CD4-positive, alpha-beta T cell treated with Interleukin-21 for 1 hour (primary cell): ENCODE measurements at places on chromosomes 1 and 21.

GRCh38 chr1:25854554-25854953 is 4.7 kb downstream of the AUNIP start:
- DNase-seq, result no peak

- peak; percentile 55 for DNase-seq
Observed at GRCh38 chr1:167090314-167090942, at the start of gene GPA33. TSS of gene GPA33 (minus strand) at chr1:167090377. CDS start at chr1:167090287, 90 bp downstream.

- no peak for DNase-seq
Observed at GRCh38 chr1:9078015-9078751, 8.7 kb upstream of the SLC2A5 start.

DNA sequence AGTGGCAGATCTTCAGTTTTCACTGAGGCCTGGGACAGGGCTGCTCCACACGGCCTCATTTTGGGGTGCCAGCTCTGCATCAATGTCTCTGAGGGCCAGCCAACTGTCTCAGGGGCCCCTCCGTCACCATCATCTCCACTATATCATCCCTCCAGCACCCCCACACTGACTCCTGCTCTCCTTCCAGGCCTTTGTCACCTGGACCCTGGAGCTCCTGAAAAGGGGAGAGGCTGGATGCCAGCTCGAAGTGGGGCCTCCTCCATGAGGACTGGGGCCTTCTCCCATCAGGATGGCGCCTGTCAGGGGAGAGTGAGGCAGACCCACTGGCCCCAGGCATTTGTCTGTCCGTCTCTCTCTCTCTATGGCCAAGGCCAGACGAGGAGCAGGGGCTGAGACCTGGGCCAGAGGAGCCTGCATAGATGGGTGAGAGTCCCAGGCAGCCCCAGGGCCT is 44.7 kb upstream of the LRP8 start:
- DNase-seq, result no peak

DNA sequence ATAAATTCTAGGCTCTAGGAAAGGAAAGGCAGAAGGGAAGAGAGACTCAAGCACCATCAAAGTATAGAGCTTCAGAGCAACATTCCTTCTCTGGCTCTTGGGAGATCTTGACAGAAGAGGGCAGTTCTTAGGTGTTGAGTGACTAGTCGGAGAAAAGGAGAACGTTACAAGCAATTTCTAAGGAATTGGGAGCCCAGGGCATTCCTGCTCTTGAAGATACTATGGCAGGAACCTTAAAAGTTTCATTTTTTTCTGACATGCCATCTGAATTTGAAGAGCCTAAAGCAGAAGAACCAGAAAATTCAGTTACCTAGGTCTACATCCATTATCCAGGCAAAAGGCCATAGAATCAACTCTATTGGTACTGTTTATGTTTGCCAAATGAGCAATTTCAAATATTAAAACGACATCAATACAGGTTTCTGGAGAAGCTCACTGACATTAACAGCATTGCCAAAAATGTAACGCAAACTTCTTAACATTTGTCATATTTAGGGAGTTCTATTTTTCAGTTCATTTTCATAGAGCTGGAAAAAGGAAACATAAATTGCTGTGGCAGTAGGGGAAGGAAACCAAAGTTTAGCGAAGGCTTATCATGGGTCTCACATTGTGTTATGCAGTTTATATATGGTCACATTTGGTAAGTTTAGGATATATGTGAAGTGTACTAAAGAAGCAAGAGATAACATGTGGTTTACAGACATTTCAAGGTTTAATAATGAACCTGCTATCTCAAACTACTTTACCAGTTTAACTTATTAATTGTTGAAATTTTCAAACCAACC is 210.1 kb upstream of the NRIP1 start:
- no peak for DNase-seq

DNA sequence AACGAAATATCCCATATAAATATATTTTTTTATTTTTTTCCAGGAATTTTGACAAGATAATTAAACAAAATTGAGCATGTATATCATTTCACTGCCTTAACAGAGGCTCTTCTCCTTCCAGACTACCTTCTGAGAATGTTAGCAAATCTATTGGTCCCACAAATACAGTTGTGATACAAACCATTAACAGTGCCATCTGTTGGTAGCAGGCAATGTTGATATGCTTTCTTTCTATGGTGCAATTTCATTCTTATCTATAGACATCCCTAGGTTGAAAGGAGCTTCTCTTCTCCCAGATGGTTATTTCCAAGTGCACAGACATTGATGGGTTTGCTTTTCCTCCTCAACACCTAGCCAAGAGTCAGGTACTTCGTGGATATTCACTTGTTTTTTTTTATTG is 303.6 kb downstream of the USH2A start:
- DNase-seq, result no peak

DNA sequence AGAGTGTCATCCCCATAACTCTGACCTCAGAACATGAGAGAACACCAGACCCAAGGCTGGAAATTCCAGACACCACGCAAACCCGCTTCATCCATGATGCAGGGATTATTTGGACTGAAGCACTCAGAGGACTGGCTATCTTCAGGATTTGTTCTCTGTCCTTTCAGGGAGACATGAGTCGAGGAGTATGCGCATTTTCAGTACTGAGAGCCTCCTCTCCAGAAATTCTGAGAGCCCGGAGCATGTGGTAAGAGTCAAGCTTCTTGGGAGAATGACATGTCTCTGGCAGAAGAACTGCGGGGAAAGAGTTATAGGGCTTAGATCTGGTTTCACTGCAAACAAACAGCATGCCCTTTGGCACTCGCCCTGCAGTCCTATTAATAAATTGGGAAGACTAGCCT is 6.9 kb downstream of the LAX1 start:
- DNase-seq, result no peak

GRCh38 chr1:147210987-147211386 is 14.2 kb downstream of the FMO5 start:
- DNase-seq, result no peak

DNA sequence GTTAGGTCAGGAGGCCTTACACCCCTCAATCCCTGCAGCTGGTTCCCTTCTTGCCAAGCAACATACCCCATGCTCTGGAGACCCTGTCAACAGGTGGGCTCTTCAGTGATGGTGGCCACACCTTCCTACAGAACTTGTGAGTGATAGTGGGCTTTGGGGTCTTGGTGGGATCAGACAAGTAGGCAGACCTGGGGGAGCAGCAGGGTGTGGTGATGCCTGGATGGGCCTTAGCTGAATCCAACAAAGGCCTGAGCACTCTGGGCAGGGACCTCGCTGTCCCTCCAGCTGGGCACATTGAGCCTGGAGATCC is 14.9 kb downstream of the FAAH start:
- DNase-seq, result no peak

DNA sequence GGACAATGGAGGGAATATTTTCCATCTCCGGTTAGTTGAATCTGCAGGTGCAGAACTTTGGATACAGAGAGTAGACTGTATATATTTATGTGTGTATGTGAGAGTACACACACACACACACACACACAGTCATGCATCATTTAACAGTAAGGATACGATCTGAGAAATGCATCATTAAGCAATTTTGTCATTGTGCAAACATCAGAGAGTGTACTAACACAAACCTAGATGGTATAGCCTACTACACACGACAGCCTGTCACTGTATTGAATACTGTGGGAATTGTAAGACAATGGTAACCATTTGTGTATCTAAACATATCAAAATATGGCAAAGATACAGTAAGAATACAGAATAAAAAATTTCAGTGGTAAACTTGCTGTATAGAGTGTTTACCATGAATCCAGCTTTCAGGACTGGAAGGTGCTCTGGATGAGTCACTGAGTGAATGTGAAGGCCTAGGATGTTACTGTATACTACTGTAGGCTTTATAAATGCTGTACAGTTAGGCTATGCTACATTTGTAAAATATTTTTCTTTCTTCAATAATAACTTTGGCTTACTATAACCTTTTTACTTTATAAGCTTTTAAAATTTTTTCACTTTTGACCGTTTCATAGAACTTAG is 138.5 kb downstream of the ZZZ3 start:
- DNase-seq, result no peak

DNA sequence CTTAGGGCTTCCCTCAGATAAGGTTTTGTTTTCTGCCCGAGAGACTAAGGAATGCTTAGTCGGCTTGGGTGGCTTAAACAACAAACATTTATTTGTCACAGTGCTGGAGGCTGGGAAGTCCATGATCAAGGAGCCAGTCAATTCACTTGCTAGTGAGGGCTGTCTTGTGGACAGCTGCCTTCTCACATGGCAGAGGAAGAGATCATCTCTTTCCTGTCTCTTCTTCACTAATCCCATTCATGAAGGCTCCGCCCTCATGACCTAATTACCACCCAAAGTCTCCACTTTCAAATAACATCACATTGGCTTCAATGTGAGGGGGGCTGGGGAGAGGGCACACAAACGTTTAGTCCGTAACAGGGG is 50.5 kb upstream of the IL12RB2 start:
- no peak for DNase-seq

- DNase-seq, result no peak
Observed at GRCh38 chr21:21148009-21148408, 149.8 kb downstream of the NCAM2 start.

DNA sequence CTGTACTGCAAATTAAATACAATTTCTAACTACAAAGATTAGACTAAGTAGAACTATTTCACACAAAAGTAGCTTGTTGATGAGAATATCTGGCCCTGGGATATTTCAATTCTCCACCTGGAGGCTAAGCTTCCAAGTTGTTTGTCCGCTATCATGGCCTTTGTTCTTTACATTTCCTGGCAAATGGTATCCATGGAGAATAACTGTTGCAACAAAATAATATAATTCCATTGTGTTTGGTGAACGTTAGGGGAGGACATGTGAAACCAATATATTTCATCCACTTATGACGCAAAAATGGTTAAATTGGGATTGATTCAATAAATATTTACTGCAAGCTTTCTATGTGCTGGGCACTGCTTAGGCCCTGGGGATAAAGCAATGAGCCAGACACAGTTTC is 565.4 kb downstream of the PTPRC start:
- DNase-seq, result no peak

- no peak for DNase-seq
Observed at GRCh38 chr1:234214129-234214910, 158.9 kb upstream of the COA6 start.

- DNase-seq, result no peak
Observed at GRCh38 chr21:28282833-28283232, 709.8 kb downstream of the LTN1 start.

GRCh38 chr1:156707417-156708217 is 2.2 kb upstream of the CRABP2 start:
- no peak for DNase-seq

- no peak for DNase-seq
Observed at GRCh38 chr21:38067086-38067739, 151.0 kb upstream of the KCNJ6 start.

- no peak for DNase-seq
Observed at GRCh38 chr1:43288785-43289706, 3.7 kb upstream of the C1orf210 start.

GRCh38 chr1:176770066-176770465 is 307.1 kb downstream of the PAPPA2 start:
- no peak for DNase-seq

- no peak for DNase-seq
Observed at GRCh38 chr21:42865776-42866160, 13.6 kb downstream of the WDR4 start.

- DNase-seq, result no peak
Observed at GRCh38 chr1:8477983-8478362, 160.1 kb downstream of the SLC45A1 start.

- DNase-seq, result no peak
Observed at GRCh38 chr1:66809736-66810326, 8.8 kb upstream of the INSL5 start.

GRCh38 chr1:84888753-84889152 is 4.3 kb downstream of the LPAR3 start:
- DNase-seq, result peak; percentile 4

GRCh38 chr1:237873487-237874211 is 17.1 kb downstream of the ZP4 start:
- DNase-seq, result no peak

GRCh38 chr1:63328781-63329180 is 6.4 kb downstream of the FOXD3 start:
- no peak for DNase-seq

DNA sequence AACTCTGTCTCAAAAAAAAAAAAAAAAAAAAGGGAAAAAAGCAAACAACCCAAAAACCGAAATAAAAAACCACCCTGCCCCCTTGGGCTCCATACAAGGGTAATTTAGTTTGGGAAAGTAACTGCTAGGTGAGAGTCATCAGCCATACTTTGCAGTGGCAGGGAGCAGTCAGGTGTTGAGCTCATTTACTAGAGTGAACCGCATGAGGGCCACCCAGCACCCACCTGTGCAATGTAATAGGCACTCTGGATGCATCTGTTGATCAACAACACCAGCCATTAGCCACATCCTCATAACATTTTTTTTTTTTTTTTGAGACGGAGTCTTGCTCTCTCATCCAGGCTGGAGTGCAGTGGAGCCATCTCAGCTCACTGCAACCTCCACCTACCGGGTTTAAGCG is 9.1 kb downstream of the INAVA start:
- DNase-seq, result no peak

GRCh38 chr1:21674957-21675356 is 5.8 kb upstream of the RAP1GAP start:
- DNase-seq, result no peak

DNA sequence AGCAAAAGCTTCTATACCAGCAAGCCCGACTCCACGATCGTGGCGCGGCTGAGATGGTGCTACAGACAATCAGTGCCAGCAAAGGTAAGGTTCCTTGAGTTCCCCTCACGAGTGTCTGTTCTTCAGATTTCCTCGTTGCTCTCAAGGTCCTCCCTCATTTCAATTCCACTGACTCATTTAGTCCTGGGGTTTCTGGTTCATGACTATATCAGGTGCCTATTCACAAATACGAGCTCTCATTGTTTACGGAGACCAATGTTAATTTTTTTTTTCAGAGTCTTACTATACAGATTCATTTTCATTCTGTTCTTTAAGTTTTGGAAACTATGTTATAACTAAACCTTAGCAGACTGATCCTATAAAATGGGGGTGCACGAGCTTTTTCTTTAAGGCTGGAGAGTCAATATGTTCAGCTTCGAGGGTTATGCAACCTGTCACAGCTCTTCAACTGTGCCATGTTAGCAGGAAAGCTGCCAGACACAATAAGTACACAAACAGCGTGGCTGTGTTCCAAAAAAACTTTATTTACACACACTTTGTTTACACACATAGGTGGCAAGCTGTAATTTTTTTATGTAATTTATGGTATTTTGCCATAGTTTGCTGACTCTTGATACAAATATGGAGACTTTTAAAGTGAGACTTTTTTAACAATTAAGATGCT is 134.3 kb downstream of the ZP4 start:
- no peak for DNase-seq

DNA sequence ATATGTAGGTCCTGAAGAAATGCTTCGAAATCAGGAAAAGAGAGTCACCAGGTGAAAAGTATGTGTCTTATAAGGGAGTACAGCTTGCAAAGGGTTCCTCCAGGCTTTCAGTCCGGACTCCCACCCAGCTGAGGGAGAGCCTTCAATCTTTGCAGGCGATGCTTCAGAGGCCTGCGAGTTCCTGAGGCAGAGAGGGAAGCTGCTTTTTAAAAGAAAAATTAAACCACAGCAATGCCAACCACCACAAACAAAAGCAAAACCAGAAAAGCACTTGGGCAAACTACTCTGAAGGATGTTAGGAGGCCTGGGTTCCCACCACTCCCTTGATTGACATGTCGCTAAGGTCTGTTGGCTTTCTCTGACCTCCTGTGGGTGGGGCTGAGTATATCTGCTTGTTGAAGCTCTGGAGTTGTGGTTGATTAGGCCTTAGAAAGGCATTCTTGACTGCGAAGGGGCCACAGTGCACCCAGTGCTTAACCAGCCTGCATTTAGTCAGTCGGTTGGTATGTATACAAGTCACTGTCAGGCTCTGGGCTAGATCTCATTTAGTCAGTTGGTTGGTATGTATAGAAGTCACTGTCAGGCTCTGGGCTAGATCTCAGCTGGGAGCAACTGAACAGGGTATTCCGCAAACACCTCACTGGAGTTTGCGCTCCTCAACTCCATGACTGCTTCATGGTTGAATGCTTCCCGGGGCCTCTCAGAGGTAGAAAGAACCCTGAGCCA is 1.2 kb downstream of the NIPAL3 start:
- DNase-seq, result peak; percentile 71
